Transverse colon (tissue), 4 donors: ENCODE measurements at places on chromosomes 3 and 15. TPM values are rescaled to one million over a fixed set of nuclear protein-coding genes. Genes with fewer than 3 reads are reported as not detected.

GRCh38 chr3:188358787-188359493 is 205.0 kb downstream of the LPP start:
- no peak for DNase-seq

DNA sequence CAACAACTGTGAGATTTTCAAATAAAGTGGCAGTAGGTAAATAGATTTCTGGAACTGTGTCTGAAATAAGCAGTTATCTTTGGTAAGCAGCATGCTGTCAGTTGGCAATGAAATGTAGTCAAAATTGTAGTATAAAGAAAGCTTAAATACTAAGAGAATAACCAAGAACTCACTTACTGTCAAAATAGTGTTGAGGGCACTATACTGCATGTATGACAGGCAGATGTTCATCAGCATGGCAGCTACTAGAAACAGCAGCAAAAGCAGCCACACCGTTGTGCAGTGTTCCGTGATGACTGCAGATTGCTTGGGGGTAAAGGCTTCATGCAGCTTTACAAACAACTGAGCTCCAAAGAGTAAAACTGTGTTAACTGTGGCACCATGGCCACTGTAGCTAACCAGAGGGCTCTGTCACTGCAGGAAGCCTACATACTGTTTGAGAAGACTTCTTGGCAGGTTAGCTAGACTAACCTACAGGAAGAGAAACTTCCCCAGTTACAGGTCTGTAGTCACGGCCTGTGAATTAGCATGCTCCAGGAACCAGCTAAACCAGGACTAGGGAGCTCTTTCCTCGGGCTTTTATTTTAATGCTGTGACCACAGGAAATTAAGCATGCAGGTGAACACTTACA is 459.7 kb downstream of the TBL1XR1 start:
- no peak for DNase-seq

GRCh38 chr3:78186404-78186803 is 1146.5 kb downstream of the ROBO2 start:
- no peak for DNase-seq

- no peak for DNase-seq
Measured at GRCh38 chr15:59137566-59137965, 32.6 kb downstream of the CCNB2 start.

GRCh38 chr3:127746400-127747057 is 73.8 kb downstream of the ABTB1 start:
- DNase-seq, result peak; percentile 64

- peak; percentile 74 for DNase-seq
Measured at GRCh38 chr15:24269166-24269571, 406.4 kb upstream of the NPAP1 start.

DNA sequence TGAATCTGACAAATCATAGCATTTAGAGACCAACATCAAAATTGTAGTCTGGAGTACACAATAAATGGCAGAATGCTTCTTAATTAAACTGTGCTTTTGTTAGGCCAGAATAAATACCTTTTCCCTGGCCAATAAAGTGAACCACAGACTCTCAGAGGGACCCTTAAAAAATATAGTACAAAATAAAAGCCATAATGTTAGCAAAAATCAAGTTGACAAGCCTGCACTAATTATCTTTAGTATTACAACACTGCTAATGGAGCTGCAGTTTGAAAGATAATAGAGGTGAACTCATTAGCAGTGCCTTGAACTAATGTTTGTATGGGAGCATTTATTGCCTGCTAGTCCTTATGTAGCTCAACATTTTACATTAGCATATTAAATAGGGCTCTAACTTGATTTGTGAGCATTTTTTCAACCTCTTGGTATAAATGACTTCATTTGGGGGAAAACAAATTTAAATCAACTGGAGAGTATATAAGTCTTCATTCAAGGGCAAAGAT is 801.3 kb downstream of the EPHA3 start:
- DNase-seq, result no peak

GRCh38 chr3:104947943-104948342 is 418.8 kb upstream of the ALCAM start:
- DNase-seq, result no peak

GRCh38 chr3:150555859-150556436 is 9.4 kb downstream of the EIF2A start:
- no peak for DNase-seq

DNA sequence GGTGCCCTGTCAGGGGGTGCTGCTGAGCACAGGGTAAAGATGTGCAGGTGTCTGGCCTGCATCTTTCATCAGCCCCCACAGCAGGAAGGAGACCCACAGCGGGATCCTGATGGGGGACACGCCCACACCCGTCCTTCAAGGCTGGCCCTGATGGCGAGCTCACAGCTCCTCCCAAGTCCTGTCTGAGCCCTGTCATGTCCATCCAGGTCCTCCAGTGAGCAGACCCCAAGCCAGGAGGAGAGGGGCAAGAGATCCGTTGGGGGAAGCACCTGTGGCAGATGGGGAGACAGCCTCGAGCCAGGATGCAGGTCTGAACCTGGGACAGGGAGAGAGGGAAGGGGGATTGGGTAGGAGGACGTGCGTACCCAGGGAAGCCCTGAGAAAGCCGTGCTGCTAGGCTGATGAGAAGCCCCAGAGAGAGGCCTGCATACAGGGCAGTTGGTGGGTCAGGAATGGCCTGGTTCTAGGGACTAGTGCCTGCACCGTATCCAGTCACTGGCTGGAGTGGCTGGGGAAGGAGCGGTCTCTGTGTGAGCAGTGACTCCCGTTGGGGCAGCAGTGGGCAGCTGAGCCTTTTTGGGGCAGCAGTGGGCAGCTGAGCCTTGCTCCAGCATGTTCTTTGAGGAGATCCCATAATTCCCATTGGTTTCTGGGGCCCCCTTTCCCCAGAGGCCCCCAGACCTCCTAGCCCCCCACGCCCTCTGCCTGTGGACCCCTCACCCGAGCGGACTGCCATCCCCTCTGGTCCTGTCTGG is 133.3 kb upstream of the MEF2A start:
- DNase-seq, result peak; percentile 7

DNA sequence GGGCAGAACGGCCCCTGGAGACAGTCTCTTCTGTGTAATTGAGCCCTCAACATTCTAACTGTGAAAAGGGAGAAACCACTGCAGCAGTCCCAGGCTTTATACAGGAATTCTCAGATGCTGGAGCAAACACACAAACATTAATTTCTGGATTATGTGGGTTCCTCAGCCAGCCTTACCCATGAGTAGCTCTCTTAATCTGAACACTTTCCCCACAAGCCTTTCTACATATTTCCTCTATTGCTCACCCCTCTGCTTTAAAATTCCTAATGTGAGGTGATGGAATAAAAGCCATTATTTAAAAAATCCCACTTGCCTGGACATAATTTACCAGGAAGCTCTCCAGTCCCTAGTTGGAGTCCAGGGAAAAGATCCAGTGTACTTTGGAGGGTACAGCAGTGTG is 139.0 kb downstream of the CTNNB1 start:
- no peak for DNase-seq

GRCh38 chr3:173548261-173548660 is 150.7 kb downstream of the NLGN1 start:
- no peak for DNase-seq

DNA sequence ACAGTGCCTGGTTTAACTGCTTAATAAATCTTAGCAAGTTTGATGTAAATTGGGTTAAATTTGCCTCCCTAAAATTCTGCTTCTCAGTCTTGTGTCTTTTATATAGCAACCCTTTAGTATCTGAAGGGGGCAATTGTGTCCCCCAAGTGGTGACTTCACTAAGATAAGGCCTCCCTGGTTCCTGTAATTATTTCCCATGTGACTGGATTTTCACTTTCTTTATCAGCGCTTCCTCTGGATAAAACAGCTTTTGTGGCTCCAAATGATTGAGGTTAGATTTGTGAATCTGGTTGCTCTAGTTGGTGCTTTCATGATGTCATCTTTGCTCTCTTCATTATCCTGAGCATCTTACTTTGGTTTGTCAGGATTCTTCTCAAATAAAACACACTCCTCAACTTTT is 334.3 kb upstream of the CTDSPL start:
- DNase-seq, result no peak

GRCh38 chr3:14439501-14440167 is 37.2 kb downstream of the SLC6A6 start:
- peak; percentile 73 for DNase-seq

DNA sequence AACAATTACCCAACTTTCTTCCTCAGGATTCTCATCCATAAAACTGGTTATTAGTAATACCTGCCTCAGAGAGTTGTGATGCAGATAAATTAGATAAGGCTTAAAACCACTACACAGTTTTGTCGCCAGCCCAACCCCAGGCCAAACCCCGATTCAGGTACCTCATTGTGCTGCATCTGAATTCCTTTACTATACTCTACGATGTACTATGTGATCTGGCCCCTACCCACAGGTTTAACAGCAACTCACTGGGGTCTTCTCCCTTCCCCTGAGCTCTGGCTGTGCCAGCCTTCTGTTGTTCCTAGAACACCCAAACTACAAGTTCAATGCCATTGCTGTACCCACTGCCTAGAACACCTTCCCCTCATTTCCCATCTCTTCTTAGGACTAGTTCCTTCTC is 64.6 kb downstream of the MYO5A start:
- DNase-seq, result no peak

The ANXA2 gene
- total RNA-seq, result 718 TPM

The RSL24D1 gene
- 24.1 TPM for total RNA-seq

The GOLGA6A gene
- not detected for total RNA-seq

The SQOR gene
- 106 TPM for total RNA-seq
